ENCODE measurements at places on chromosomes 16 and 17. TPM values are rescaled to one million over a fixed set of nuclear protein-coding genes. Genes with fewer than 3 reads are reported as not detected.

The MLST8 gene
- total RNA-seq = 35.6 TPM

GRCh38 chr16:1825864-1826690 lies 548 bp downstream of the HAGH start:
- peak overlapping the region; percentile 77 for H3K4me3 ChIP-seq
- DNase-seq = no peak
- H3K27me3 ChIP-seq = no peaks in the 10 kb centered on the region
- peaks cover 17% of the 10 kb centered on the region for H3K36me3 ChIP-seq
- peaks cover 42% of the 10 kb centered on the region for H3K4me1 ChIP-seq
- peak overlapping the region; percentile 92 for H3K27ac ChIP-seq

- no peak for DNase-seq
- no peaks in the 10 kb centered on the region for H3K27me3 ChIP-seq
- H3K36me3 ChIP-seq = no peaks in the 10 kb centered on the region
- no peak overlapping the region for H3K27ac ChIP-seq
These were observed 20.8 kb upstream of the LRRC37A3 start for GRCh38 chr17:64940055-64940454.

The C17orf113 gene
- 0.74 TPM for total RNA-seq

DNA sequence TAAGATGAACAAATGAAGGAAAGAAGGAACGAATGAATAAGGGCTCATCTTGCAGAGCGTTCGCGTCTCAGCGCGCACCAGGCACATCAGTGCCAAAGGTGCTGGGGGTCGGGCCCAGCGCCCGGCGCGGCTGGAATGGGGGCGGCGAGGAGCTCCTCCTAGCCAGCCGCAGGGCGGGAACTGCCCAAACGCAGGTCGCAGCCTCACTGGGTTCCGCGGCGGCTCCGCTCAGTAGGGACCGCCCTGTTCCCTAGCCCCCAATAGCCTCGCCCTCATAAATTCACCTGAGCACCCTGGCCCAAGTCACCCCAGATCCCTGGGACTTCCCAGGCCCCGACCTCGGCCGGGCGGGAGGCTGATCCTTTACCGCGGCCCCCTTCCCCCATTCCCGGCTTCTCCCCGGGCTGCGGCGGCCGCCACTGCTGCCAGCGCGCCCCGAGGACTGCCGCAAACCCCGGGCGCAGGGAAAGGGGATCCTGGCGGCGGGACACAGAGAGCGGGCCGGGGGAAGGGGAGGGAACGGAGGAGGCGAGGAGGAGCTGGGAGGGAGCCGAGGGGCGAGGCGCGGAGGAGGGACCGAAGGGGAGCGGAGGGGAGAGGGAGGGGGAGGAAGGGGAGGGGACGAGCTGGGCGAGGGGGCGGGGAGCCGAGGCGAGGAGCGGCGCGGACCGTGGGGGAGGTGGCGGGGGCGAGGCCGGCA lies 377 bp upstream of the CRHR1 start:
- DNase-seq = no peak
- no peak overlapping the region for H3K27ac ChIP-seq
- no peaks in the 10 kb centered on the region for H3K36me3 ChIP-seq
- peaks cover 4% of the 10 kb centered on the region for H3K27me3 ChIP-seq
- H3K4me1 ChIP-seq = no peaks in the 10 kb centered on the region
